ENCODE measurements at places on chromosomes 7 and 10.

- H3K4me1 ChIP-seq = peaks cover 16% of the 10 kb centered on the region
- H3K4me3 ChIP-seq = no peak overlapping the region
- H3K36me3 ChIP-seq = no peaks in the 10 kb centered on the region
- no peaks in the 10 kb centered on the region for H3K27me3 ChIP-seq
- no peak for DNase-seq
Observed at GRCh38 chr10:79189853-79190435, 121.2 kb downstream of the ZMIZ1 start.

DNA sequence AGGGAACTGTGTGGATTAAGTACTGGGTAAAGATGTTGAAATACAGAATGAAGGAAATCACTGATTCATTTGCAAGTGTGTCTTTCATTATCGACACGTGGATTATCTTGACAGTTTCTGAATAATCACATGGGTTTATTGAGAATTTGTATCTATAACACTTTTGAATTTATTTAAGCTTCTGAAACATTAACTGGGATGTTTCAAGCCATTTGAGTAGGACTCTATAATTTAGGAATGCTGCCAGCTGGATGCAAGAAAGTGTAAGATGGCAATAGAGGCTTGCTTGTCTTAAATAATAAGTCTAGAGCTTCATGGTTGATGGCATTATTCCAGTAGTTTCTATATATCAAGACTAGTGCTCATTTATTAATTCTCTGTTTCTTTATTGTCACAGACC, 1100.7 kb upstream of the GHITM start:
- no peaks in the 10 kb centered on the region for H3K27me3 ChIP-seq
- H3K36me3 ChIP-seq = no peaks in the 10 kb centered on the region
- no peaks in the 10 kb centered on the region for H3K4me1 ChIP-seq
- no peak for DNase-seq
- H3K27ac ChIP-seq = no peak overlapping the region

GRCh38 chr7:92466682-92467081, 11.1 kb downstream of the ERVW-1 start:
- no peak overlapping the region for H3K27ac ChIP-seq
- no peak overlapping the region for H3K4me3 ChIP-seq
- no peak for DNase-seq

DNA sequence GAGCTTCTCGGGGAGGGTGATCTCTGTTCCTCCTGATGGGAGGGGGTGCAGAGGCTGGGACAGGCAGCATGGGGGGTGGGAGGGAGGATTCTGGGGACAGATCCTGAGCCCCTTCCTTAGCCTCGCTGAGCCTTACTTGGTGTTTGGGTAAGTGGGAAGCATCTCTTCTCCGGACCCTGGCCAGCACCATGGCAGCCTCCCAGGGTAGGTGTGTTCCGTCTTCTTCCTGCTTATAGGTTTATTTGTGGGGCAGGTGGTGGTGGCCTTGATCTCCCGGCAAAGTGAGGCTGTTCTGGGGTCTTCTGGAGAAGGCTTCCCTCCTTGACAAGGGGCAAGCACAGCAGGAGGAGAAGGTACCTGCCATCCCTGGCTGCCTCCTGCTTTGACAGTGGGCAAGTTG, 226.9 kb downstream of the GLRX3 start:
- no peaks in the 10 kb centered on the region for H3K36me3 ChIP-seq
- H3K4me3 ChIP-seq = no peak overlapping the region
- no peaks in the 10 kb centered on the region for H3K27me3 ChIP-seq
- no peak overlapping the region for H3K27ac ChIP-seq
- peak; percentile 19 for DNase-seq

GRCh38 chr7:50335795-50336754, 31.6 kb downstream of the IKZF1 start:
- no peak overlapping the region for H3K4me3 ChIP-seq
- H3K4me1 ChIP-seq = no peaks in the 10 kb centered on the region
- no peak overlapping the region for H3K27ac ChIP-seq
- H3K27me3 ChIP-seq = no peaks in the 10 kb centered on the region
- H3K36me3 ChIP-seq = no peaks in the 10 kb centered on the region

- H3K4me1 ChIP-seq = peaks cover 8% of the 10 kb centered on the region
- DNase-seq = no peak
- H3K27ac ChIP-seq = no peak overlapping the region
- H3K4me3 ChIP-seq = no peak overlapping the region
Observed at GRCh38 chr10:78981970-78982281, 86.8 kb upstream of the ZMIZ1 start.

All from liver (tissue), 10 donors.